A549 treated with DMSO at 1 μM for 4 hours (cell line): ENCODE measurements at places on chromosomes 7 and 10. TPM values are rescaled to one million over a fixed set of nuclear protein-coding genes. Genes with fewer than 3 reads are reported as not detected.

The ABCF2 gene
- 65.3 to 71.7 TPM (median 70.5 TPM) in 5 replicates for total RNA-seq

The COL17A1 gene
- total RNA-seq: 1.8 to 3.2 TPM (median 2.5 TPM) in 5 replicates

The PSMA2 gene
- 173 to 226 TPM (median 206 TPM) in 5 replicates for total RNA-seq

The GFRA1 gene
- total RNA-seq: 9.8 to 12.3 TPM (median 11.2 TPM) in 5 replicates

The ST7 gene
- 26.5 to 29.9 TPM (median 27.2 TPM) in 5 replicates for total RNA-seq

The NKX1-2 gene
- total RNA-seq: 0.03 to 0.04 TPM in 2 of 5 replicates, not detected in the others

The EBLN1 gene
- 0.19 TPM in 1 of 5 replicates, not detected in the others for total RNA-seq

The HABP2 gene
- total RNA-seq: 0.03 to 0.13 TPM (median 0.08 TPM) in 4 of 5 replicates, not detected in the other

The FKBP6 gene
- total RNA-seq: not detected in 5 replicates

The AOAH gene
- total RNA-seq: 0.06 to 0.13 TPM in 2 of 5 replicates, not detected in the others

The PIK3AP1 gene
- 0.62 to 0.92 TPM (median 0.71 TPM) in 5 replicates for total RNA-seq

The CLRN3 gene
- total RNA-seq: not detected in 5 replicates

The WEE2 gene
- not detected in 5 replicates for total RNA-seq

The HMX3 gene
- total RNA-seq: not detected in 5 replicates

The GPR26 gene
- not detected in 5 replicates for total RNA-seq

The NME8 gene
- total RNA-seq: not detected in 5 replicates

The GPR15LG gene
- not detected in 5 replicates for total RNA-seq

The NKX2-3 gene
- total RNA-seq: 0.06 TPM in 1 of 5 replicates, not detected in the others

The PRPS1L1 gene
- total RNA-seq: not detected in 5 replicates

The LIPK gene
- total RNA-seq: not detected in 5 replicates

The PNLIPRP3 gene
- total RNA-seq: 0.03 TPM in 1 of 5 replicates, not detected in the others

The PAX4 gene
- total RNA-seq: not detected in 5 replicates

The HOXA6 gene
- 0.71 to 2.5 TPM (median 1.8 TPM) in 5 replicates for total RNA-seq

The PDK4 gene
- 3.7 to 5.6 TPM (median 5.0 TPM) in 5 replicates for total RNA-seq

The ADK gene
- 32.0 to 38.3 TPM (median 34.7 TPM) in 5 replicates for total RNA-seq

The ZNF138 gene
- 2.9 to 3.6 TPM (median 3.2 TPM) in 5 replicates for total RNA-seq

The ZNF786 gene
- 5.9 to 7.0 TPM (median 6.2 TPM) in 5 replicates for total RNA-seq

The SLC16A9 gene
- total RNA-seq: 0.07 to 0.17 TPM (median 0.14 TPM) in 5 replicates

The OR6V1 gene
- not detected in 5 replicates for total RNA-seq

The NEUROD6 gene
- not detected in 5 replicates for total RNA-seq

The OR6B1 gene
- total RNA-seq: not detected in 5 replicates

The GRB10 gene
- 68.4 to 95.1 TPM (median 82.8 TPM) in 5 replicates for total RNA-seq

The CACUL1 gene
- total RNA-seq: 10.8 to 16.4 TPM (median 14.1 TPM) in 5 replicates

The FAM237B gene
- not detected in 5 replicates for total RNA-seq

The BHLHA15 gene
- total RNA-seq: 0.44 to 0.66 TPM (median 0.56 TPM) in 5 replicates
